SIG-M5 (cell line): ENCODE measurements at places on chromosomes 11 and 22.

DNA sequence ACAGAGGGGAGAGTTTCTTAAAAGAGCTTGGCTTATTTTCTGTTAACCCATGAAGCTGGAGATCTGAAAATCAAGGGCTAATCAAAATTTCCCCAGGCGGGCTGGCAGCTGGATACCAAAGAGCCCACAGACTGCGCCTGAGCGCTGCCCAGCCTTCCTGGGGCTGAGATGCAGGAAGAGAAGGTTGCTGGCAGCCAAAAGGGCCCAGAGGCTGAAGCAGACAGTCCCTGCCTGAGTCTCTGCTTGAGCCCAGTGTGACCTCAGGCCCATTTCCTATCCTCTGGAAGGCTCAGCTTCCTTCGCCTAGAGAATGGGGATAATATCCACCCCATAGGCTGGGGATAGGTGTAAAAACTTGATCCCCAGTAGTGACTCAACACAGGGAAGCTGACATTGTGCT is 49.1 kb downstream of the ARRB1 start:
- DNase-seq, result no peak

GRCh38 chr11:61034704-61035525 is 63.4 kb downstream of the CD6 start:
- no peak for DNase-seq

DNA sequence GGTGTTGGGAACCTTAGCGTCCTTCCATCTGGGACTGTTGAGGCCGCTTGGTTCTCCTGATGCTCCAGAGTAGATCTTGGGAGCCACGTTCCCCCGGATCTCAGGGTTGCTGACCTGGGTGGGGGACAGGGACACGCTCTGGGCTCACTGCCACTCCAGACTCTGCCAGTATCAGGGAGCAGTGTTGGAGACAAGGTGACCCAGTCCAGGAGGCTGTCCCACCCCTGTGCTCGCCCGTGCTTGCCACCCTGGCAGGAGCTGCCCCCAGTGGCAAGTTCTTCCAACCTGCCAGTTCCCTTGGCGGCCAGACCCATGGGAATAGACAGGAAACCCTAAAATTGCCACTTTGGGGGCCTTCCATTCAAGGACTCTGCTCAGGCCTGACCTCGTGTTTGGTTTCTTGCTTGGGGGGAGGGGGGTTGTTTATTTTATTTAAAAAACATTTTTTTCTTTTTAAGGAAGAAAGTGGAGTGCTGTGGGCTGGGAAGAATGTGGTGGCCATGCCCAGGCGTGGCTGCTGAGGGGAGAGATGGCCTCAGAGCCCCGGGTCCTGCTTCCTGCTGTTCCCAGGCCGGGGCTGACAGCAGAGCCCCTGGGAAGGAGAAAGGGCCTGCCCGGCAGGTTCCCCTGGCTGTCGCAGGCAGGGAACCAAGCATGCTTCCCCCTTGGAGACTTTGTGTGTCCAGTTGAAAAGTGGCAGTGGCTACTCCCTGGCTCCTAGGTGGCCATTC is 7.2 kb downstream of the GRK2 start:
- no peak for DNase-seq

DNA sequence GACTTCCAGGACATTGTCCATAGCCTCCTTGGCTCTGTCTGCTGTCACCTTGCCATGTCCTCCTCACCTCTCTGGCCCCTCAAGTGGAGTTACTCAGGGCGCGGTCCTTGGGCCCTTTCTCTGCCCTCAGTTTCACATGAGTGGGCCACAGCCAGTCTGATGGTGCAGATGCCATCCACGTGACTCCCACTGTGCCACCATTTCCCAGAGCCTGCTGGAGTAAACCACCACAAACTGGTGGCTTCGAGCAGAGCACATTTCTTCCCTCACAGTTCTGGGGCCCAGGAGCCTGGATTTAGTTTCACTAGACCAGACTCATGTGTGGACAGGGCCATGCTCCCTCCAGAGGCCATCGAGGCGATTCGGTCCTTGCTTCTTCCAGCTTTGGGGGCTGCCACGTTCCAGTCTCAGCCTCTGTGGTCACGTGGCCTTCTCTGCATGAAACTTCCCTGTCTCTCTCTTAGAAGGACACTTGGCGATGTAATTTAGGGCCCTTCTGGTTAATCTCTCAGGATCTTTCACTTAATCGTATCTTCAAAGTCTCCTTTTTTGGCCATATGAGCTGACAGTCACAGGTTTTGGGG is 14.6 kb downstream of the SMARCB1 start:
- no peak for DNase-seq

GRCh38 chr11:2898366-2899079 is 12.9 kb upstream of the CDKN1C start:
- DNase-seq, result no peak

DNA sequence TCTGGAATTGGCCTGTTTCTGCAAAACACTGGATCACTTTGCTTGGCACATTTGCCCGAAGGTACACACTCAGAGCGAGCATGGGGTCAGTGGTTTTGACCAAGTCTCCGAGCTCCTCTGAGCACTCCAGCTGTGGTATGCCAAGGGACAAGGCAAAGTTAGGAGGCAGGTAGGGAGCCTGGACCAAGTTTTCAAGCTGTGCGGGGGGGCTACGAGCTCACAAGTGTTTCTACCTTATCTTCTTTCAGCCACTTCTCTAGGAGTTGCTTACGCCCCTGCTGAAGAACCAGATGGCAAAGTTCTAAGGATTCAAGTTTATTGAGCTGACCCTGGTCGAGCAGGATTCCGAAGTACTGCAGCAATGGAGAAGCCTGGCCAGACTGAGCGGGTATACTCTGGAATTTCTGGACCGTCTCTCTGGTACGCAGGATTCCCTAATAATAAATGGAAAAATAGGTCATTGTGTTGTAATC is 54.7 kb upstream of the SLC25A1 start:
- no peak for DNase-seq

DNA sequence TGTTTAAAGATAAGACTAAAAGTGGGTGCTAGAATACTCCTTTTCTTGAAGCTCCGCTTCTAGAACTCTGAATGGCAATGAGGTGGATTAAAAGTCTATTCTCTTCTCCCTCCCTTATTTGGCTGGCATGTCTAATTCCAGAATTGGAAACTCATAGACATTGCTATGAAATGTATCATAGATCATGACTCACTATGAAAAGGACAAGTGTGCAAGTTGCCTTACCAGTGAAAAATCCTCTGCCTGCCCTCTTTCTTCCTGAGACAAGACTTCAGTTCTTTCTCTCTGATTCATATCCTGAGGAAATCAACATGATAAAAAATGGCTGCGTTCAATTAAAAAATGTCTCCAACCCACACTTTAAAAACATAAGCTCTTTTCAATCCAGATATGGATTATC is 73.2 kb upstream of the BLID start:
- no peak for DNase-seq

- DNase-seq, result peak; percentile 27
Observed at GRCh38 chr11:9280655-9281301, 15.6 kb upstream of the DENND5A start.

DNA sequence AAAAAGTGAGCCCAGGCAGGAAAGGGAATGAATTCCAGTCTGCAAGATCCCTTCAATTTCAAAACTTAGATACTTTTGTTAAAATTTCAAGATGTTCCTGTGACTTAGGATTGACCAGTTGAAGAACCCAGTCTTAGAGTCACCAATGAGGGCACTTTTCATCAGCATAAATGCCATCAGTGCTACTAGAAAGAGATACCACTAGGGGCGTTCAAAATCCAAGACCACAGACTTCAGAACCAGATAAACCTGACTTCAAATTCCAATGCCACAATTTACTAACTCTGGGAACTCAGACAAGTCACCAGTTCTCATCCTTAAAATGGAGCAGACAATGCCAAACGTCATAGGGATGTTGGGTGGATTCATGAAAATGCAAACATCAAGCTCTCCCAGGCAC is 523.2 kb downstream of the BUD13 start:
- DNase-seq, result no peak

DNA sequence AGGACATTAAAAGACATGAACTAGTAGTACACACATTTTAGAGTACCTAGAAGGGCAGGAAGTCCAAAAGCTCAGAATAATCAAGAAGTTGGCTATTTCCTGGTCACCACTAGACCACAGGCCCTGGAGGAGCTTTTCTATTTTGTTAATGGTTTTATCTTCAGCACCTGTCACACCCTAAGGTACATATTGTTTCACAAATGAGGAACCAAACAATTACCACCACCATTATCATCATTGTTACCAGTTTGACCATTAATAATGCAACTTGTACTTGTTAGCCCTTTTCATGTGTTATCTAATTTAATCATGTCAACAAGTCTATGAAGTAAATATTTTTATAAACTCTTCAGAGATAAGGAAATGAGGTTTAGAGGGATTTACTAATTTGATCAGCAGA is 4.9 kb downstream of the MRPL48 start:
- no peak for DNase-seq

- no peak for DNase-seq
Observed at GRCh38 chr11:83287631-83288030, 1.5 kb upstream of the CCDC90B start.

DNA sequence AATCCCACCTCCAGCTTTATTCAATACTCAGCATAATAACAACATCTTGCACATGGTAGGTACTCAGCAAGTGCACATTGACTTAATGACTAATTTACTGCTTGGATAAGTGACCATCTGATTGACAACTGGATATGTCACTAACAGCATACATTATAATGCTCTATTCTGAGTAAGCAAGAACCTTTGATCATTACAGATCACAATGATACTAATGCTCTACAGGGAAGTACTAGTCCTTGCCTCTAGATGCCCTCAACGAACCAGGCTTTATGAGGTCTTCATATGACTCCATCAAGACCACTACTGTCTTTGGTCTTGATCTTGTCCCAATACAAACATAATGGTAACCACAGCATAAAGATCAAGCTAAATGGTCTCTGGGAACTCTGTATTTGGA is 167.6 kb upstream of the MTMR2 start:
- no peak for DNase-seq

GRCh38 chr11:63536669-63537292 is at the start of gene PLAAT4:
Gene PLAAT4 (plus strand): TSS chr11:63536808. CDS start chr11:63536869, 61 bp downstream.
- no peak for DNase-seq

DNA sequence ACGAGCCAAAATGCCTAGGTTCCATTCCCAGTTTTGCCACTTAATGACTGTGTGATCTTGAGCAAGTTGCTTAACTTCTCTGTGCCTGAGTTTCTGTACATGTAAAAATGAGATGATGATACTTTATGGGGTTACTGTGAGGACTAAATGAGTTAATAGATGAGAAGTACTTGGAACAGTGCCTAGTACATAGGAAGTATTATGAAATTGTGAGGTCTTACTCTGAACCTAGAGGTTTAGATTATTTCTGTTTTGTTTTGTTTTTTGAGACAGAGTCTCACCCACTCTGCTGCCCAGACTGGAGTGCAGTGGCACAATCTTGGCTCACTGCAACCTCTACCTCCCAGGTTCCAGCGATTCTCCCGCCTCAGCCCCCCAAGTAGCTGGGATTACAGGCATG is 227.0 kb upstream of the POU2AF2 start:
- DNase-seq, result no peak

DNA sequence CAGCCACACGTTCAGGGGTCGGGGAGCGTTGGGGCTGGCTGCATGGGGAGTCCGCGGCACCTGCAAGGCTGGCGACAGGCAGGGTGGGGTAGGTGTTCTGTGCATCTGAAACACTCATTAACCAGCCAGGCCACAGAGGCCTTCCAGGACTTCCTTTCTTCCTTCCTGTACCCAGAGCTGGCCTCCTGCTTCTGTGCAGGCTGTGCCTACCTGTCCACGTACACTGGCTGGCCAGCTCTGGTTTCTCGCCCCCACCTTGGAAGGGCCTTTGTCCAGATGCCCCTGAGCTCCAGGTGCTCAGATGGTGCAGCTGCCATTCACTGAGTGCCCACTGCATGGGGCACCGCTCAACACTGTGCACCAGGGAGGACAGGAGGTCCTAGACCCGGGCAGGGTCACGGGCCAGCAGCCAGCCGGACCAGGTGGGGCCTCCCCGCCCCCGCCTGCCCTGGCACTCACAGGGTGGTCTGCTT is 15.9 kb downstream of the TTLL12 start:
- no peak for DNase-seq

DNA sequence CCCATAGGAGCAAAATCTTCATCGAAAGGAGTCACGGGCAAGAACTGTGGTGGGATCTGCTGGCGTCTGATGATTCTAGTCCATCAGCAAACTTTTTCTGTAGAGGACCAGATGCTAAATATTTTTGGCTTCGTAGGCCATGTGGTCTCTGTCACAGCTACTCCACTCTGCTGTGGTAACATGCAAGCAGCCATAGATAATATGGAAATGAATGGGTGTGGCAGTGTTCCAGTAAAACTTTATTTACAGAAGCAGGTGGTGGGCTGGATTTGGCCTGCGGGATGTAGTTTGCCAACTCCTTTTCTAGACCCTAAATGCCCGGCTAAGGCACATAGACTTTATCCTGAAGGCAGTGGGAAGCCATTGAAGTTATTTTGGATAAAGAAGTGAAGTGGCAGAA is 32.9 kb downstream of the BMAL1 start:
- no peak for DNase-seq

GRCh38 chr11:11389238-11389637 is 36.2 kb upstream of the CSNK2A3 start:
- no peak for DNase-seq

DNA sequence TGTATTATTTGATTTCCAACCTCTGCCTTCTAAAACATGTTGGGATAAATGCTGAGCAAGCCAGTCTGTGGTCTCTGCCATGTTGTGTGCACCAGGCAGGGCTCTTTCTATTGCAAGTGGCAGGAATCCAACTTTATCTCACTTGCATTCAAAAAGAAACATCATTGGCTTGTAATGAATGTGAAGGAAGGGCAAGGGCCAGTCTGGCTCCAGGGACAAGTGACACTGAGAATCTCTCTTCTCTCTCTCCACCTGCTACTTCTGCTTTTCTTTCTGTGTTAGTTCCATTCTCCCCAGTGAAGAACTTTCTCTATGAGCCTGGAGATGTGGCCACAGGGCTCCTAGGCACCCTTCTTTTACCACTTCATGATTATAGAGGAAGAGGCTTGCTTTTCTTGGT is 329.9 kb upstream of the NCAM1 start:
- no peak for DNase-seq

- DNase-seq, result no peak
Observed at GRCh38 chr11:121743285-121743684, 290.5 kb upstream of the SORL1-AS1 start.

- no peak for DNase-seq
Observed at GRCh38 chr11:135074397-135074998, 662.5 kb upstream of the B3GAT1 start.

DNA sequence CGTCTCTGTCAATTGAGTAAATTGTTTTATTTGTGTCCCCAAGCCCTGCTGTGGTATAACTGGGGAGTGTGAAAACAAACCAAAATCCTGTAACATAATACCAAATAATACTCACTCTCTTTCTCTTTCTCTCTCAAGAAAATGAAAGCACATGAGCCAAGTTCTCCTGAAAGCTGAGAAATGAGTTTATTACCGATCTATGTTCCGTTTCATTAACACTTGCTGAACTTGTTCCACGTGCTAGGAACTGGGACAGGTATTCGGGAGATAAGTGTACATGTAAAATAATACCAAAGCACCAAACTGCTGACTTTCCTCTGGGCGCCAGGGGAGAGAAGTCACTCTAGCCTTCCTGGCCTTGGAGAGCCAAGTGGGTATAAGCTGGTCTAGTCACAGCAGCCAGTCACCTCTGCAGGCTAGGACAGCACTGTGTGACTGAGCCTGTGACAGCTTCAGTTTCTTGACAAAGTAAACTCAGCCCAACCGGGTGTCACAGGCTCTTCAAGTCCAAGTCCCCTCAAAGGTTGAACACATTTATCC is 23.1 kb downstream of the CD6 start:
- no peak for DNase-seq

- DNase-seq, result no peak
Observed at GRCh38 chr11:12606597-12606996, 67.6 kb upstream of the TEAD1 start.

- no peak for DNase-seq
Observed at GRCh38 chr22:37545703-37546436, 14.4 kb upstream of the CDC42EP1 start.
